ENCODE measurements at places on chromosomes 5 and 9.

GRCh38 chr9:84667571-84668195 lies 1.8 kb upstream of the NTRK2 start:
- DNase-seq: no peak

DNA sequence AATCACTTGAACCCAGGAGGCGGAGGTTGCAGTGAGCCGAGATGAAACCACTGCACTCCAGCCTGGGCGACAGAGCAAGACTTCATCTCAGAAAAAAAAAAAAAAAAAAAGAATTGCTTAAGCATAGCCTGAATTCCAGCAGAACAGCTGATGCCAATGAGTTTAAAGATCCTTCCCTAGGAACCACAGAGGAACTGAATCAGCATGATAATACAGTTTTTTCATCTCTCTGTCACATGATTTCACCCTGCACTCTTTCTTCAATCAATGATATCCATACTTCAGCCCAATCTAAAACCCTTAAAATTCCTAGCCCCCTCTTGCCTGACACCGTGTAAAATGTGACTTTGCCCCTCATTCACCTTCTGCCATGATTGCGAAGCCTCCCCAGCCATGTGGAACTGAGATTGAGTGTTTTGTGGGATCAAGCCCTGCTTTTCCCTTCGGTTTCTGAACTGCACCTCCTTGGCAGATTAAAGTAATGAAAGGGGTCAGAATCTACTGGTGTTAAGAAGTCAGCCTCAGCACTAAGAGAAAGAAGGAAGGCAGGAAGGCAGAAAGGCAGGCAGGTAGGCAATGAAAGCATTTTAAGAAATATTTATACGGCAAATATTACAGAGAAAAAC lies 20.9 kb upstream of the DMXL1 start:
- no peak for DNase-seq

GRCh38 chr5:175659546-175660253 lies 1.8 kb downstream of the HRH2 start:
- DNase-seq: no peak

DNA sequence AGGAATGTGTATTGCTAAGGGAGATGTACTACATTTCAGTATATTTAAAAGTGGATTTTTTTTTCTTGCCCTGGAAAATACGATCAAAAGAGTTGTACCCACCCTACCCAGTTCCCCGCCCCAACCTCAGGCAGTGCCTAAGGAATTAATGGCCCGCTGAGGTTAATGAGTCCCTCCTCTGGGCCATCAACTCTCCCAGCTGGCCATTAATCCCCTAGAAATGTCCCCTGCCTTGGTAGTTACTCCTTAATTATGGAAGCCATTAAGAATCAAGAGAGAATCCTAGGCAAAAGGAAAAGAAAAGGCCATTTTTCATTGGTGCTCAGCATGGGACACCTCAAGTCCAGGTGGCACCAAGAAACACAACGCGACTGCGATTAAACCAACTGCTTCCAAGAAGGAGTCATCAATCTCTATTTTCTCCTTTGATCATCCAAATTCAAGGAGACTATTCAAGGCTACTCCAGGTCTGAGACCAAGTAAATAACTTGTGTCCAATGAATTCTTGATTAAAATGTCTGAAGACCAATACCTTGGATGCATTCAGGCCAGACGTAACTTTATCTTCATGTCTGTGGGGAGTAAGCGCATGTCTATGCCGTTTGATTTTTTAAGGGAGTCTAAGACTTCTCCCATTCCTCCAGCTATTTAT lies 1962.2 kb upstream of the WWC1 start:
- no peak for DNase-seq

DNA sequence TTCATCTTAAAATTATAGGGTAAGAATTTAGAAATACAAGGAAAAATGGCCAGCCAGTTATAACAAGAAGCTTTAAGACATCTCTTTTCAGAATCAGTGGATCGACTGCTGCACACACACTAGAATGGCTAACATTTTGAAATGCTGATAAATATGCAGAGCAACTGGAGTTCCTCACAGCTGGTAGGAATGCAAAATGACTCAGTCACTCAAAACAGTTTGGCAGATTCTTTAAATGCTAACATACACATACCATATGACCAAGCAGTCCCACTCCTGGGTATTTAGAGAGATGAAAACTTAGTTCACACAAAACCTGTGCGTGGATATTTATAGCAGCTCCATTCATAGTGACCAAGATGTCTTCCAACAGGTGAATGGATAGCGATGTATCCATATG lies 23.2 kb upstream of the PSAT1 start:
- no peak for DNase-seq

DNA sequence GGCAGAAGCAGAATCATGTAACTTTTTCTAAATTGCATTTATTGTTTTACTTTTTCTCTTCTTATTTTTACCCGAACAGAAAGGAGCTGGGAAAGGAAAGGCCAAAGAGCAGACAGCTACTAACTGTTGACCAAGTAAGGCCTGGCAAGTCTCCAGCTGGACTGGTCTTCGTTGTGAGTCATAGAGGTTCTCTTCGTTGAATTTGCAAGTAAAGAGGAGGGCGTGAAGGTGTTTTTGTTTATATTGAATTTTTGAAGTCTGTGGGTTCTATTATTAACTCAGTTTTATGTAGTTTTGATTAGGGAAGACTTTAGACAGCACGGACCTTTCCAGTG lies 416.5 kb upstream of the CCNH start:
- DNase-seq: no peak
